ENCODE measurements at places on chromosomes 12 and 14. TPM values are rescaled to one million over a fixed set of nuclear protein-coding genes. Genes with fewer than 3 reads are reported as not detected.

The CIROP gene
- total RNA-seq = not detected

The LTBP2 gene
- total RNA-seq = 39.6 TPM

The KIF5A gene
- total RNA-seq = 0.38 TPM

The SPIC gene
- total RNA-seq = not detected
